ENCODE measurements at places on chromosomes 2 and 18.

DNA sequence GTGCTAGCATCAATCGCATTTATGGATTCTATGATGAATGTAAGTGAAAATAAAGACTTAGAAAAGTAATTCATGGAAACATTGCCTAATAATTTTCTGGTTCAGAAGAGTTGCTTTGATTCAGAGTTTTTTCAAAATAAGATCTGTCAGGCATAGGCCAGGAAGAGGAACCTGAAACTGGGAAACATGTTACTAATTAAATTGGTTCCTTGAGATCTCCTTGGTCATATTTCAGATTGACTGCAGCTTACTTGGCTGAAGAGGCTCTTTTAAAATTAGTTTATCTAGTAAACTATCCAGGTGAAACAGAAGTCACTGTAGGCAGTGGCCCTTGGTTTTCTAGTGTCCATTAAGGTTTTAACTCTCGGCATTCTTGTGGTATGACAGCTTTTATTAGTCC lies 27.4 kb downstream of the PPP1CB start:
- DNase-seq = no peak

GRCh38 chr2:198191651-198192050 lies 387.3 kb downstream of the PLCL1 start:
- no peak for DNase-seq

- no peak for DNase-seq
These were observed 55.0 kb downstream of the ARHGAP25 start for GRCh38 chr2:68789603-68790002.

DNA sequence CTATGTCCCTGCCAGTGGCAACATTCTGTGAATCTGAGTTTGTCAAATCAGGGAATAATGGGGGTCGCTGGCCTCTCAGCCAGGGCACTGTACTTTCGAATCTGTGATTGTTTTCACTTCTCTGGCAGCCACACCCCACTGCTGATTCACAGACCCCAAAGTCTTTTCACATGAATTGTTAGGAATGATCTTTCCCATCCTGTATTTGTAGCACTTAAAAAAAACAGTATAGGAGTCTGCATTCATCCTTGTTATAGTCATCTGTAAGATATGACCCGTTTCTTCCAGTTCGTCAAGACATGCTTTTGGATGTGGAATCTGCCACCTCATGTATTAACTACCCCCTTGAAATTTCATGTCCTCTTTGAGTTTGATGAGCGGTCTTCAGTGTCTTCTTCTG lies 928 bp downstream of the NAGK start:
- DNase-seq = no peak

DNA sequence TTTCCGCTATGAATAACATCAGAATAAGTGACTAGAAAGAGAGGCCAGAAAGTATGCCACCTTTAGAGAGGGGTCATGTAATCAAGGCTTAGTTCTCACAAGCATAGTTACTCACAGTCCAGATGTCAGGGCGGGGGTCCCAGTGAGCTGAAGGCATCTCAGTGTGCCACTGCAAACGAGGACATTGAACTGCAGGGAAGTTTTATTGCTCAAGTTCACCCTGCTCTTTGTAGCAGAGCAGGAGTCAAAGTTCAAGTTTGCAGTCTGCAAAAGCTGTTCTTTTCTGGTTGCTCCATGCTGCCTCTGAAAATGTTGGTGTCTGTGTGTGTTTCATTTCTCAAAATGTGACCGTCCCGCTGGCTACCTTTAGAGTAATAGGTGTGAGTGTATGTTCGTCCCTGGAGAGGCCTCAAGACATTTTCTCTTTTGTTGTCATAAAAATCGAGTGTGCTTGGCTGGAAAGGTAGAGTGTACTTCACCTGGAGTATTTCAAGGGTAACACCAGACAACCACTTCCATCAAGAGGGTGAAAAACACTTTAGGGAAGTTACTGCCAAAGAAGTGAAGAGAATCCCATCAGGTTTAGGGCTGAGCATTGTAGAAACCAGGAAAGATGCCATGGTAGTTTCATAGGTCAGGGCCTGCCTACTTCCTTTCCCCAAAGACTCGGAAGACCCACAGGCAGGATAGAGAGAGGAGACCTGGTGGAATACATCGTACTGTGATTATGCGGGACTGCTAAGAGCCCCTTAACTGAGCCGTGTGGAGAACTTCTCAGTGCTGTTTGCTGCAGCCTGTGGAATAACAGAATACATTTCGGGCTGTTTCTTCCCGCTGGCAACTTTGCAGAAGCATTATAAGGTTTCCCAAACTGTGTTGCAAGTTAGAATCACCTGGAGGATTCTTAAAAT lies 89.9 kb downstream of the LYPD6 start:
- DNase-seq = no peak

- DNase-seq = no peak
These were observed 90.4 kb downstream of the SPTBN1 start for GRCh38 chr2:54546518-54546917.

- no peak for DNase-seq
These were observed at the start of gene SLC5A7 for GRCh38 chr2:107986278-107987217. Gene SLC5A7 (plus strand): TSS chr2:107986524. CDS start chr2:107988156, 1,632 bp downstream.

DNA sequence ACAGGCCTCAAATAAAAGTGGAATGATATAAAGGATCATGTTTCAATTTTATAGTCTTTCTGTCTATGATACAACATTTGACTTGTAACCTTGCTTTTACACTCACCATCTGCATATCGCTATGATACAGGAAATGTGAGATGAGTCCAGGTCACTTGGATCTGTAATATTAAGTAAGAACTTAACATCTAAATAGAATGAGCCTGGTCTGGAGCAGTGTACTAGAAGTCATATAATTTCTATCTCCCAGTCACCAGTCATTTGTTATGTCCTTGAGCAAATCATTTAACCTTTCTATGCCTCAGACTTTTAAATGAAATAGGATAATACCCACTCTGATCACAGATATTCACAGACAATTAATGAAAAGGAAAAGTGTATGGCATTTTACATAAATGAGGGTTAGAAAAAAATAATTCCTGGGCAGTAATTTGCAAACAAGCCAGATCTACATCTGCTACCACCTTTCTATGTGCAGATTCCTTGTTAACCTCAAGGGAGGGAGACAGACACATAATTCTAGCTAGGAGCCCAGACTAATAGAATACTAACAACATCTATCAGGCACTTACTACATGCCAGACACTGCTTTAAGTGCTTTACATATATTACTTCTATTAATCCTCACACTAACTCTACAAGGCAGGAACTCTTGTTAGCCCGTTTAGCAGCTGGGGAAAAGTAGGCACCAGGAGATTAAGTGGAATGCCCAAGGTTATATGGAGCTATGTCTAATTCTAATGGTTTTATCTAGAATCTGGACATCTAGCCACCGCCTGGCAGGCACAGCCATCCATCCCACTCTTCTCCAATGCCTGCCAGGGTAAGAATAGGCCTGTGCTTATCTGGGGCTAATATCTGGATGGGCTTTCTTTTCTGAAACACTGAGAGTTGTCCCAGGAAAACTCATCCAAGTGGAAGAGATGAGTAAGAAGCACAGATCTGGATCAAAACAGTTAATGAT lies 313.6 kb upstream of the CDH20 start:
- DNase-seq = no peak

GRCh38 chr18:66819235-66819634 lies 215.3 kb upstream of the CDH19 start:
- no peak for DNase-seq

DNA sequence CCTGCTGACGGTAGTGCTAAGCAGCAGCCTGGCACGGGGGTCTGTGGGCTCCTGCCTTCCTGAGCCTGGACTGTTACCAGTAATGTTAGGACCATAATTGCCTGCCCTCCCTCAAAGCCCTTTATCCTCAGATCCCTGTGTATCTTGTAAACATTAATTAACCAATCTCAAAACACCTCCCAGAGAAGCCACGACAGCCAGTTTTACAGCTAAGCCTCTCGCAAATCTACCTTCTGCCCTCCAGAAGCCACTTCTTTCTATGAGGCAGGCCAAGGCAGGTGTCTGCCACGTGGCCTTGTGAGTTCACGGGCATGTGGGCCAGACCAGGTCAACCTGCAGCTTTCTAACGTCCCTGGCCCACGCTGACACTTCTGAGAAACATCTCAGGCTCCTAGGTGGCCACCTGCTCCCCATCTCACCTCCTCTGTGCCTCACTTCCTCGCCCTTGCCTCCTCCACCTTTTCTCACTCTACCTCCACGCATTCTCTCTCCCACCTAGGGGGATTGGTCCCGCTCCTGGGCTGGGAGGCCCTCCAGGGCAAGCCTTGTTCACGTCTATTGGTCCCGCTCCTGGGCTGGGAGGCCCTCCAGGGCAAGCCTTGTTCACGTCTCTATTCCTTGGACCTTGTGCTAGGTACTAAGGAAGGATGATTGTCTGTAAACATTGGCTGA lies 64.3 kb downstream of the EDAR start:
- DNase-seq = no peak

DNA sequence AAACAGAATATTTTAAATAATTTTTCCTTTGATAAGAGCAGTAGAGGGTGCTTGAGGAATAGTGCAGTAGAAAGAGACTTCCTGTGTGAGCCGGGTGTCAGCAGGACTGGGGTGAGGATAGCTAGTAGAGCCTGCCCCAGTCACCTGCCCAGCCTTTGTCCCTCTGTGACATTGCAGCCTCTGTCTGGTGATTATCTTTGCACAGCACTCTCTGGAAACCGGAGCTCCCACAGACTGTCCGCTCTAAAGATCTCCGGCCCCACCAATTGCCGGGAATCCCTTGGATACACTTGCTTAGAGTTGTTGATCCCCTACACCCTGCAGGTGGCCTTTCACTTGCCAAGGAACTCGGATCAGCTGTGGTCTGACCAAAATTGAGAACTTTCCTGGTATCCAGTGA lies 1081.3 kb upstream of the TMEFF2 start:
- no peak for DNase-seq

- no peak for DNase-seq
These were observed 34.2 kb downstream of the NDUFA10 start for GRCh38 chr2:239990966-239991365.

DNA sequence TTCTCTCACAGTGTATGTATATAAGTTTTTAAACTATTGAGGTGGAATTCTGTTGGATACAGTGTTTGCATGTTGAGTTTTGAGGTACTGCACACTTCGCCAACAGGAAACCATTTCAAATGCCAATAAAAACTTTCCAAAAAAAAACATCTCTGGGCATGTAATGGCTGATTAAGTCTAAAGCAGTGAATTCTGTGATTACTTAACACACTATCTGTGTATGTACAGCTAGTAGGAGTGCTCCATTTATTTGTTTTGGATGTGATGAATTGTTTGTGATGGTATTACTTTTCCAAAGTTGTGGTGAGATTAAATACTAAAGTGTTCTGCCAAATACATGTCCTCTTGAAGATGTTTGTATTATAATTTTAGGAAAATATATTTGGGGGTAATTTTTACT lies 31.1 kb downstream of the MMADHC start:
- no peak for DNase-seq
